Coronary artery (tissue), 2 donors: ENCODE measurements at places on chromosomes 1 and 21.

DNA sequence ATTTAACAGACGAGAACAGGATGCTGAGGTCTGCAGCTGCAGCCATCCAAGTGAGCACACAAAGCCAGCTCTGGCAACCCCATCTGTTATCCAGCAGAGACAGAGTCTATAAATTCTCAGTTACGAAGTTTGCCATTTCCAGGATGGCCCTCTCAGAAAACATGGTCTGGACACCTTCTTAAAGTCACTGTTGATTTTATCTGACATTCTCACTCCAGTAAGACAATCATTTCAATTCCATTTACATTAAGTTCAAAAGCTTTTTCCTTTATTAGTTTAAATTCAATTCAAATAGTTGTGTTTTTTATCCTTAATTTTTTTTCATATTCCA is 125.5 kb downstream of the DMRTB1 start:
- DNase-seq, result no peak

DNA sequence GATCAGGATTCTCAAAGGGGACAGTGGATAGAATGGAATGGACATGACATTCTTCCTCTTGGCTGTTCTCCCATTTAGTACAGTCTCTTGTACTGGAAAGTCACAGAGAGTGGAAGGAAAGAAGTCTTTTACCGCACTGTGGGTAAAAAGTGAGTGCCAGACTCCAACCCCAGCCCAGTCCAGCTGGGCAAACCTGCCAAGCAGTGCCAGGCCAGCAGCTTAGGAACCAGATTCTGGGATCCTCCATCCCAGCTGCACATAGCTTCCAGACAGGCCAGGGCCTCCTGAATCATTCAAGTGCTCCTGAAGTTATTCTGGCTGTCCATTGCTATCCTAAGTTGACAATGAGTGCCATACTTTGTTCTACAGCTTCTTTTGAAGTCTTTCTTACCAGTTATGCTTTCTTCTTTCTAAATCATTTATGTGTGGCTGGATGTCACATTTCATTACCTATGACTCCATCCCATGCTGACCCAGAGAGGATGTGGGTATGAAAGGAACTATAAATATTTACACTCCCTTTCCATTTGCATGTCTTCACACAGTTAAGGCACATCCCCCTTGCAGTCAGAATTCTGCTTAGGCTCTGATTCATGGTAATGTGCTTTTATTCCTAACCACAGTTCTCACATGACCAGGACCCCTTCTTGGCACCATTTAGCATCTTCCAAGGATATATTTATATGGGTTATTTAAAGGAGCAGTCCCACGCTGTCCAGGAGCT is 88.9 kb downstream of the AK5 start:
- DNase-seq, result no peak

- no peak for DNase-seq
Measured at GRCh38 chr1:100009458-100009857, 39.7 kb downstream of the SLC35A3 start.

DNA sequence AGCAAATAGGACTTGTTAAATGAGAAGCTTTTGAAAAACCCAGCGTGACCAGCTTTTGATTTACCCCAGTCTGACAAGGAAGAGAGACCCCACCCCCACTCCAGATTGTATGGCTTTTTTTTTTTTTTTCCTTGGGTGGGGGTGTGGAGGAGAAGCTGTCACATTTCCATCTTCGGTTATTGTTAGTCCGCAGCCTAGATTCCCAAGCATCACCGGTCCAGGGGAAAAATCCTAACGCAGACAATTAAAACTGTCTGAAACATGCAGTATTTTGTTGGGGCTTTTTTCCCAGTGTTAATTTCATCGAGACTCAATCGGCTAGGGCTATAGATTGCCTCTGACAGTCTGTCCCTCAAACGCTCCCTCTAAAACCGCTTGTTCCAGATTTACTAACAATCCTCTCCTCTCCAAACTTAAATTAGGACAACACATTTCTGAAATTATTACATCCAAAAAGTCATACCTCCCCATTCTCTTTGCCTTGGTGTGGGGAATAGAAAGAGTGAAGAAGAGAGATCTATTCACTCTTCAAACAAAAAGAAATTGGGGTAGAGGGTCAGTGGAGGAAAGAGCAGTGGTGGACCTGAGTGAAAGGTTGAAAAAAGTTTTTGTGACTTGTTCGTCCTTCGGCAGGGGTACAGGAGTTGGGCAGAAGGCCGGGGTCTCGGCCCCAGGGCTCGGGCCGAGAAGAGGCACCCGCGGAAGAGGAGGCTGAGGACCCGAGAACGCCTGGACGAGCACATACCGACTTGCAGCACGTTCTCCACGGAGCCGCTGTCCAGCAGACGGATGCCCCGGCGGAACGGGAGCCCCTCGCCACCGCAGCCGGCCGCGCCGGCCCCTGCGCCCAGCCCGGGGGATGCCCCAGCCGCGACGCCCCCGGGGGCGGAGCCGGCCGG is 1.1 kb downstream of the ZSWIM5 start:
- DNase-seq, result peak; percentile 79

DNA sequence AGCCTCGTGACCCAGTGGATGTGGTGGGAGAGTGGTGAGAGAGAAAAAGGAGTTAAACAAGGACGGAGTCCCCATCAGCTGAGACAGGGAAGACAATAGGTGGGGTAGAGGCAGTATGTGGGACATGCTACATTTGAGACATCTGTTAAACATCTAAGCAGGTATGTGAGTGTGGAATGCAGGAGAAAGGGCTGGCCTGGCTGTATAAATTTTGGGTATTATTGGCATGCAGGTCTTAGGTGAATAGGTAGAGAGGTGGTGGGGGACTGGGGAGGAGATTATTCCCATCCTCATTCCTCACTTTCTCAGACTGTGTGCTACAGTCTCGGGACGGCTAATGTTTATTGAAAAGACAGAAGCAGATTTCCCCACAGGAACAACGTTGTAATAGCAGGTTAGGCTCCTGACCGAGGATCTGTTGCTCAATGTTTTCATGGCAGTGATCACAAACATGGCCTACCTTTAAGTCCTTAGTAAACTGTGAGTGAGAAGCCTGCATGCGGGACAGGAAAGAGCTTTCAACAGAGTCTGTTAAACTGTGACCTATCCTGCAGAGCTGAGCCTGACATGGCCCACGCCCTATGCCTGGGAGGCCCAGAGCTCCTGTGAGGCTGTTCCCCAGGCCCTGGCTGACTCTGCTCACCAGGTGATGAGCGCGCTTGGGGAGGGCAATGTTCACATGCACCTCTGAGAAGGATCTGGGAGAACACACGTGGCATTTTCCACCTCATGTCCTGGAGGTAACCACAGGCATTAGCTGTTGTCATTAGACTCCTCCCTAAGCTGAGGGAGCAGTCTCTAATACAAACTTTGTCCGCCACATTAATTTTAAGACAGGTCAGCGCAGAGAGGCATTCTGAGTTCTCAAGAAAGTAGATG is 16.5 kb downstream of the VSIG8 start:
- DNase-seq, result no peak

GRCh38 chr1:214419650-214420049 is 131.8 kb downstream of the PTPN14 start:
- no peak for DNase-seq

DNA sequence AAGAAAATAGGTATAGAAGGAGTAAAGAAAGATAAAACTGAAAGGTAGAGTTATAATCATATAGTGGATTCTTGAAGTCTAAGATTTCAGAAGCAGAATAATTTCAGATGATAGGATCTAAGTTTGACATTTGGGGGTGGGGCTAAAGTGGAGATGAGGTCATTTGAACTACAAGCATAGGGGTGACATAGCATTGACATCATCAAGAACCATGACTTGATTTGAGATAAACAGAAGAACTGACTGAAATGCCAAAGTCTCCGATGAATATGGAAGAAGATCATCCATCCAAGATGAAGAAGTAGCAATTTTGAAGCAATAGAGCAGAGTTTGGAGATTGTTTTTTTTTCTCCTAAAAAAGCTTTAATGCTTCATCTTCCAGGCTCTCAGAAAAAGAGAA is 122.3 kb downstream of the MACF1 start:
- DNase-seq, result no peak

GRCh38 chr1:30044656-30045144 is 678.7 kb downstream of the MATN1 start:
- peak; percentile 31 for DNase-seq

- no peak for DNase-seq
Measured at GRCh38 chr1:51421964-51422363, 91.6 kb upstream of the TTC39A start.

DNA sequence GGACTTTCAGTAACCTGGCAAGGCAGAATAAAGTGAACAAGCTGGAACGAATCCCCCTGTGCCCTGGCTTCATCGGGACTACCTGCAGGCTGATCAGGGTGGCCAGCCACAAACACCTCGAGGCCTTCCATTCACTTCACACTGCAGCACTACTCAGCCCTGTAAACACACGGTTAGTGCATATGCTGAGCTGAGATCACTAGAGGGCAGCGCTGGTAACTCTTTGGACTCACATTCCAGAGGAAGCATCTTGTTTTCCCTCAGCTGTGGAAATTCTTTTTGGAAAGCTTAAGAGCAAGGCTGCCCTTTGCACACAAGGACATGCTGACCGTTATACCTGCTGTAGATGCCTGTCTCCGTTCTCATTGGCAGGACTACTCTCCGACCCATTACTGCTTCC is 32.1 kb downstream of the PCSK9 start:
- DNase-seq, result no peak

GRCh38 chr1:30782361-30783255 is 25.0 kb upstream of the LAPTM5 start:
- no peak for DNase-seq

DNA sequence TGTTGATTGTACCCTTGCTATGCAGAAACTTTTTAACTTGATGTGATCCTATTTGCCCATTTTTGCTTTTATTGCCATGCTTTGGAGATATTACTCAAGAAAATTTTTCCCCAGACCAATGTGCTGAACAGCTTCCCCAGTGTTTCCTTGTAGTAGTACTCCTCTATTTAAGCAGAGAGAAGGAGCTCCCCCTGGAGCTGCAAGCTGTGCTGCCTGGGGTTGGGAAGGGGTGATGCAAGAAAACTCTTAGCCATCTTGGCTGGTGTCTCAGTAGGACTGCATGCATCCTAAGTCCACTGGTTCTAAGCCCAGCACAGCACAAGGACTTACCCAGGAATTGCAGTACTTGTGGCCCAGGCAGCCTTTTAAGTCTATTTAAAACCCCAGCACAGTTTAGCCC is 121.6 kb downstream of the NTMT2 start:
- no peak for DNase-seq

- no peak for DNase-seq
Measured at GRCh38 chr21:41029571-41029970, 138.4 kb upstream of the BACE2 start.

DNA sequence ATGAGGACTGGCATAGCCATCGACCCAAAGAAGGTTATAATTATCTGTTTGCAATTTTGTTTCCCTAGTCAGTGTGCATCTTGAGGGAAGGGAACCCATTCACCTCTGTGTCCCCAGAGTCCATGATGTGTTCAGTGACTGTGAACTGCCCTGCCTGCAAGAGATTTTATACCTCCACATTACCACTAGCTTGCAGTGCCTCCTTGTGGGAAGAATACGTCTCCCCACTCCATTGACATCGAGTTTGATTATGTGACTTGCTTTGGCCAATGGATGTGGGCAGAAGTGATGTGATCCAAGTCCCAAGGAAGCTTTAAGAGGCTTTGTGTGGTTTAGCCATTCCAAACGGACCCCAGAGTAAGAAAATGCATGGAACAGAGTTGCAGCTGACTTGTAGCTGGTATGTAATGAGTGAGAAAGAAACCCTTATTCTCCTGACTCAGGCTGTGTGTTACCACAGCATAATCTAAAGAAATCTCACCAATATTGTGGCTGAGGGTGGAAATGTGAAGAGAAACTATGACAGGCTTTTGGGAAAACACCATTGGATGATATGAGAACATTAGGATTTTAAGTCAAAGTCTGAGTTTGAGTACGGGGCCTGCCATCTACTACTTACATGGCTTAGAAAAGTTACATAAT is 47.8 kb upstream of the NRDC start:
- no peak for DNase-seq

- no peak for DNase-seq
Measured at GRCh38 chr1:9127395-9128165, 1.3 kb downstream of the GPR157 start.

DNA sequence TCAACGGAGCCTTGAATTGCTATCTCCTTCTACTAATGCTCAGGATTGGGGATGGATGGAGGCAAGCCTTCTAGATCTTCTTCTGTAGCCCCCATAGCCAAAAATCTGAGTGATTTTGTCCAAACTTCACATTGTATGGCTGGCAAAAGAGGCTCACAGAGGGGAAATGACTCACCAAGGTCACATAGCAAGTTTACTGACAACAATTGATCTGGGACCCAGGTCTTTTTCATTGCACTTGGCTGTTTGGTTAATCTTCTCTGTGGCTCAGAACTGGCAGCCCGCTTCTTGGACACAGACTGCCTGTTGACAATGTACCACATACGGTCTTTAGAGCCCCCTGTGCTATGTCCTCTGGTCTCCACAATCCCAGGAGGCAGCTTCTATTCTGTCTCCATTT is 3.0 kb upstream of the LACTBL1 start:
- no peak for DNase-seq

GRCh38 chr1:225412803-225413351 is 15.0 kb downstream of the LBR start:
- no peak for DNase-seq

GRCh38 chr21:28699596-28700259 is 292.9 kb downstream of the LTN1 start:
- DNase-seq, result no peak

GRCh38 chr1:25568834-25569596 is 25.6 kb downstream of the LDLRAP1 start:
- DNase-seq, result no peak

GRCh38 chr1:223508796-223509195 is 115.6 kb downstream of the CCDC185 start:
- no peak for DNase-seq

DNA sequence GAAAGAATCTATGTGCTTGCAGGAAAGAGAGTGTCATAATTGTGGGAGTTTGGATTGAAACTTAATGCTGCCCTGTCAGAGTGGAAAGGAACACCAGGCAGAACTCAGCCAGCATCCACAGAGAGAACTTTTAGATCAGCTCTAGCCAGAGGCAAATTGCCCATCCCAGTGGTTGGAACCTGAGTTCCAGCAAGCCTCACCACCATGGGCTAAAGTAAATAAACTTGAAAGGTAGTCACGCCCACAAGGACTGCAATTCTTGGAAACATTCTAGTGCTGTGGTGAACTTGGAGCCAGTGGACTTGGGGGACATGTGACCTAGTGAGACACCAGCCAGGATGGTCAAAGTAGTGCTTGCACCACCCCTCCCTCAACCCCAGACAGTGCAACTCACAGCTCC is 571.6 kb downstream of the LRRIQ3 start:
- DNase-seq, result no peak

GRCh38 chr21:41217671-41218385 is 49.9 kb downstream of the BACE2 start:
- peak; percentile 83 for DNase-seq
